ENCODE measurements at places on chromosomes 12 and 14. TPM values are rescaled to one million over a fixed set of nuclear protein-coding genes. Genes with fewer than 3 reads are reported as not detected.

DNA sequence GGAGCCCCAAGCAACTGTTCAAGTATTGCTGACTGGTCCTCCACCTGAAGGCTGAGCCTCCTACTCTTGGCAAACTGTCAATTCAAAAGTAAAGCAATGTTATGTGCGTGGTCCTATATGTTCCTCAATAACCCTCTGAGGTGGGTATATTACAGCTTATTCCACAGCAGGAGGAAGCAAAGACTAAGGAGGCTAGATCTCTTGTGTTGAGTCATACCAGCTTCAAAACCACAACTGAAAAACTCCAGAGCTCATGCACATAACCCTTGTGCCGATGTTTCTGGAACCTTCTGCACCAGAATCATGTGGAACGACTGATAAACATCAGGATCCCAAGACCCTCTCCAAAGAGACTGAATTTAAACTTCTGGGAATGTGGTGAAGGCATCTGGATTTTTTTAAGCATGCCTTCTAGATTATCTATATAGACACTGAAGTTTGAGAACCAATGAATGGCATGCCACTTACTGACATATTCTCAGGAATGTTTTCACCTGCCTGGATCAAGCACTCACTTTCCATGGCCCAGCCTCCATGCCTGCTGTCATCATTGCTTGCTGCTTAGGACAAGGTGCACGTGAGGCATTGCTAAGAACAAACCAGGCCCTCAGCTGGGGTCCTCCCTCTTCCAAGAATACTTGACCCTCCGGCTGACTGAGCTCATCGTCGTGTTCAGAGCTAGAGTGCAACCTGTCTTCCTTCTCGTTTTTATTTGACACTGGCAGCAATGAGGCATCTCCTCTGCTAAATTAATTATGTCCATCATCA lies 194.7 kb downstream of the BCL11B start:
- no peak overlapping the region for H3K4me3 ChIP-seq
- H3K4me1 ChIP-seq: no peaks in the 10 kb centered on the region
- no peaks in the 10 kb centered on the region for H3K27me3 ChIP-seq
- H3K27ac ChIP-seq: no peak overlapping the region

The MBD6 gene
- 67.7 TPM for polyA plus RNA-seq

DNA sequence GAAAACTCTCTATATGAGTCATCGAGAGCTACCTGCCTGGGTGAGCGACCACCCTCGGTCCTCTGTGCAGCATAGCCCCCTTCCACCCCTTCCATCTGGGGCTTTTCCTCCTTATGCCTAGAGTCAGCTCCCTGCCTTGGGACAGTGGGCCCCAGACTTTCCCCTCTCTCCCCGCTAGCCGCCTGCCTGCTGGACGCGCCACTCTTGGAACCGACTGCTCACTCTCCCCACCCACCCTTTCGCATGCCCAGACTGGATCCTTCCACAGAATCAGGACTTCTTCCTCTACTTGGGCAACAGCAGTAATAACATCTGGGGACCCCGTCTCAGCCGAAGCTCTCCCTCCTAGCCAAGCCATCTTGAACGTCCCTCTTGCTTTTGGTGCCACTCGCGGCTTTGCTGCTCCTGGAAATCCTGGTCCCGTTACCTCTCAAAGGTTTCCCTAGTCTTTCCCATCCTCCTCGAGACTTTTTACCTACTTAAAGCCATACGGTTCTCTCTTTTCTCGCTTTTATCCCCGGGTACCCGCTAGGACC lies 671 bp downstream of the ESYT1 start:
- peak overlapping the region; percentile 92 for H3K4me3 ChIP-seq
- peaks cover 27% of the 10 kb centered on the region for H3K4me1 ChIP-seq
- DNase-seq: no peak
- no peaks in the 10 kb centered on the region for H3K27me3 ChIP-seq

GRCh38 chr12:5343711-5344110 lies 88.2 kb upstream of the NTF3 start:
- H3K4me1 ChIP-seq: peaks cover 3% of the 10 kb centered on the region
- no peak overlapping the region for H3K27ac ChIP-seq
- no peak for DNase-seq
- H3K4me3 ChIP-seq: no peak overlapping the region
- H3K27me3 ChIP-seq: no peaks in the 10 kb centered on the region

The NPFF gene
- not detected for polyA plus RNA-seq

Measured in large intestine (tissue), 12 donors.